ENCODE measurements at places on chromosomes 12 and 14.

- DNase-seq = no peak
These were observed 28.2 kb downstream of the FGF6 start for GRCh38 chr12:4417455-4417854.

GRCh38 chr12:76777765-76778216 lies 13.9 kb downstream of the ZDHHC17 start:
- no peak for DNase-seq

GRCh38 chr12:97336900-97337751 lies 125.5 kb upstream of the RMST start:
- DNase-seq = no peak

GRCh38 chr12:121175383-121176119 lies 34.4 kb upstream of the P2RX4 start:
- DNase-seq = no peak

GRCh38 chr14:77055306-77055705 lies 26.8 kb upstream of the IRF2BPL start:
- no peak for DNase-seq

DNA sequence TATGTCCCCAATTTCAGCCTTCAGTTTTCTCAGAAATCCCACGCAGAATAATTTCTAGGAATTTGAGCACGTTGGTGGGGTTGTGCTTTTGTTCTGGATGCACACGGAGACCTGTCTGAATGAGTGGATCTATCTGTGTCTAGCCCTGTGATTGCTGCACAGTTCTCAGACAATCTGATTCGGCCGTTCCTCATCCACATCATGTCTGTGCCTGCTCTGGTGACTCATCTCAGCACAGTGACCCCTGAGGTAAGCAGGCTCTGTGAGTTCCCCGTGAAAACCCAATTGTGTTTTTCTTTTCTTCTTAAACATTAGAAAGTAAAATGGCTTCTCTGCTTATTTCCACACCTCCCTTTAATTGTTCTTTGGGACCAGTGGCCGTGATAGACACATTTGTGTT lies 20.2 kb downstream of the UBE3B start:
- no peak for DNase-seq

GRCh38 chr12:12560587-12561370 lies 1.9 kb downstream of the DUSP16 start:
- peak; percentile 31 for DNase-seq

DNA sequence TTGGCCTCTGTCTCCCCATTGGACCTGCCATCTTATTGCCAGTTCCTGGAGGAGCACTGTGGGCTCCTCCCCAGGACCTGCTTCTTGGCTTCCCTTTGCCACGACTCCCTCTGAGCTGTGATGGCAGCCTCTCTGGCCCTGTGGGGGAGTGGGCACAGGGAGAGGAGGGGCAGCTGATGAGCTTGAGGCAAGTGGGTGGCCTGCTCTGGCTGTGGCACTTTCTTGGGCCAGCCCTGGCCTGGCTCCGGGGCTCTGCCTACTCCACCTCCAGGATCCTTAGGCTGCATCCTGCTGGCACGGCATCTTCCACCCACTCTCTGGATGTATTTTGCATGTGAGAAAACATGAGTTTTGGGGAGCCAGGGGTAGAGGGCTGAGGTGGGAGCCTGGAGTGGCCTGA lies 32.6 kb upstream of the MUCL1 start:
- no peak for DNase-seq

DNA sequence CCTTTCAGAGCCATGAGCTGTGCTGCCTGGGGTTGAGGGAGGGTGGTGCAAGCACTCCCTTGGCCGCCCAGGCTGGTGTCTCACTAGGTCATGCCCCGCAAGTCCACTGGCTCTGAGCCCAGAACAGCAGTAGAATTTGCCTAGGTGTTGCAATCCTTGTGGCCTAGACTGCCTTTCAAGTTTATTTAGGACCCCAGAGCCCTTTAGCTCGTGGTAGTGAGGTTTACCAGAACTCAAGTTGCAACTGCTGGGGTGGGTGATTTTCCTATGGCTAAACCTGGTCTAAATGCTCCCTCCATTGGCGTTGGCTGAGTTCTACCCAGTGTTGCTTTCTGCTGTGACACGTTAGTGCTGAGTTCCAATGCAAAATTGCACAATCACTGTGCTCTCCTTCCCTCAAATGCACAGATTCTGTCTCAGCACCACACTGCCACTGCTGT lies 287.2 kb downstream of the BCAT1 start:
- peak; percentile 47 for DNase-seq

- DNase-seq = peak; percentile 90
These were observed 125.8 kb downstream of the NCOR2 start for GRCh38 chr12:124441443-124442194.

- no peak for DNase-seq
These were observed 101.4 kb downstream of the STAB2 start for GRCh38 chr12:103688376-103689063.

GRCh38 chr12:30753751-30754382 lies 884 bp downstream of the CAPRIN2 start:
- DNase-seq = peak; percentile 11

DNA sequence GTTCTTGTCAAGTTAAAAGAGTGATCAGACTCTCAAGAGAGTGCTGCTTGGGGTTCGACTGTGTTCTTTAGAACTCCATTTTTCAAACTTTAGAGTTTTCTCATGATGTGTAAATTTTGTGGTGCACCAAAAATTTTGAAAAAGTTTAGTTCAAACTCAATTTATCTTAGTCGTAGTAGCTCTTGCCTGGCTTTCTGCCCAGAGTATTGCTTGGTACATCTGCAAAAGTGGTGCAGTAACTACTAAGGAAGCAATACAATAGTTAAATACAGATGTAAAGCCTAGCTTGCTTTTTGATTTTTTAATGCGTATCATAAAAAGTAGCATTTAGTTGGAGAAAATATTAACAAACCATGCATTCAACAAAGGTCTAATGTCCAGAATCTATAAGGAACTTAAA lies 9.5 kb upstream of the CCDC91 start:
- DNase-seq = no peak

DNA sequence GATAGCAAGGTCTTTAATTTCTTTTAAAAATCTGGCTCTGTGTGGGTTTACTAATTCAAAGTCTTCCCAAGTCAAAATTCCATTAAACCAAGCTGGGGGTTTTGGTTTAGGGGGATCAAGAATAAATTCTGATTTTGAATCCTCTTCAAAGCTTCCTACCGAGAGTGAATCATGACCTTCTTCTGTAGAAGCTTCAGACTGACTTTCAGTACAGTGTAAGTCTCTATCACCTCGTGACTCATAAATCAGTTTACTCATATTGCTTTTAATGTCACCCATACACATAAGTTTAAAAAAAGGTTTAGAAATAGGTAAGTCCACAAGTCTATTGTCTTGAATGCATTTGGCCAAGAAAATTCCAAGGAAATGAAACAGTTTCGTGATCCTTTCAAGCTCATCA lies 80.6 kb upstream of the STRN3 start:
- DNase-seq = no peak

DNA sequence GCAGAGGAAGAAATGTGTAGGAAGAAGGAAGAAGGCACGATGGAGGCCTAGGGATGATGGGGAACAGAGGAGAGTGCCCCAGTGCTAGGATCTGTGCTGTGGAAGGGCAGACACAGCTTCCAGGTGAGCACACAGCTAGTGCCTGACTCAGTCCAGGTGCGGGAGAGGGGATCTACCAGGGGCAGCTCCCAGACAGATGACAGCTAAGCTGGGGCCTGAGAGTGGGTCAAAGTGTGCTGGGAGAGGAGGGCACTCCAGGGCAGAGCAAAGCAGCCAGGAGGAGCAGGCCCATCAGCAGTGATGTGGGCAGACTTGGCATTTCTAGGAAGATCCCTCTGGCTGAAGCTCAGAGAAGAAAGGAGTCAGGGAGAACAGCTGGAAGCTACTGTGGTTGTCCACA lies 36.7 kb downstream of the LRTM2 start:
- DNase-seq = no peak

DNA sequence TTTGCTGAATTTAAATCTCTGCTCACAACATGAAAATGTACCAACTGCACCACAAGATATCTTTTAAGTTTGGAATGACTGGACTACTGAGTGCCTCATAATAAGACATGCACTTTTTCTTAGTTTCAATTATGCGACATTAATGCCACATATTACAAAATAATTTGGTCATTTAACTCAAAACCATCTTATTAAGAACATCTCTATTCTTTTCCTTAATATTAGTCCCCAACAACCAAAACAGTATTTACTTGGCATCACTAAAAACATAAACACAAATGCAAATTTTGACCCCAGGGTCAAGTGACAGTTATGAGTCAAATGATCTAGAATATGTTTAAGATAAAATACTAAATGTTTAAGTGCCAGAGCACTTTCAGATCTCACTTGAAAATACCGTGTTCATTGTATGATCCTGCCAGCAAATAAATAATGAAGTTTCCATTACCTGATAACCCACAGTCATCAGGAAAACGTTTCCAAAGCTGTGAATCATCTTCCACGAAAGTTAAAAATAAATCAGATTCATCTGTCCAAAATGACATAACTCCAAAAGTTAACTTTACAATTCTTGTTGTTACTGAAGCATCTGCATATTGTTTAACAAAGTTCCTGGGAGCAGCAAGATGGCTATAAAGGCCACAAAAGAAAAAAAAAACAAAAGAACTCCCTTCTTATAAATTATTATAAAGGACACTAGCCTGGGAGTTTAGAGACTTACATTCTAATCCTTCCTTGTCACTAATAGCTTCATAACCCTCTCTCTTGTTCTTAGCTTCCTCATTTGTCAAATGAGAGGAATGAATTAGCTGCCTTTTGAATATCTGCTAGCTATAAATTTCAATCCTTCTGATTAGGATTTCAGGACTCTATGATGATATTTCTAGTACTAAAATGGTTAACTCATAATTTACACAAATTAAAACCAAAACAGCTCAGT lies 30.5 kb upstream of the AP4S1 start:
- peak; percentile 70 for DNase-seq

- DNase-seq = peak; percentile 64
These were observed 97.3 kb upstream of the FRMD6 start for GRCh38 chr14:51554339-51554920.

- no peak for DNase-seq
These were observed 15.4 kb downstream of the RAB35 start for GRCh38 chr12:120101182-120101581.

DNA sequence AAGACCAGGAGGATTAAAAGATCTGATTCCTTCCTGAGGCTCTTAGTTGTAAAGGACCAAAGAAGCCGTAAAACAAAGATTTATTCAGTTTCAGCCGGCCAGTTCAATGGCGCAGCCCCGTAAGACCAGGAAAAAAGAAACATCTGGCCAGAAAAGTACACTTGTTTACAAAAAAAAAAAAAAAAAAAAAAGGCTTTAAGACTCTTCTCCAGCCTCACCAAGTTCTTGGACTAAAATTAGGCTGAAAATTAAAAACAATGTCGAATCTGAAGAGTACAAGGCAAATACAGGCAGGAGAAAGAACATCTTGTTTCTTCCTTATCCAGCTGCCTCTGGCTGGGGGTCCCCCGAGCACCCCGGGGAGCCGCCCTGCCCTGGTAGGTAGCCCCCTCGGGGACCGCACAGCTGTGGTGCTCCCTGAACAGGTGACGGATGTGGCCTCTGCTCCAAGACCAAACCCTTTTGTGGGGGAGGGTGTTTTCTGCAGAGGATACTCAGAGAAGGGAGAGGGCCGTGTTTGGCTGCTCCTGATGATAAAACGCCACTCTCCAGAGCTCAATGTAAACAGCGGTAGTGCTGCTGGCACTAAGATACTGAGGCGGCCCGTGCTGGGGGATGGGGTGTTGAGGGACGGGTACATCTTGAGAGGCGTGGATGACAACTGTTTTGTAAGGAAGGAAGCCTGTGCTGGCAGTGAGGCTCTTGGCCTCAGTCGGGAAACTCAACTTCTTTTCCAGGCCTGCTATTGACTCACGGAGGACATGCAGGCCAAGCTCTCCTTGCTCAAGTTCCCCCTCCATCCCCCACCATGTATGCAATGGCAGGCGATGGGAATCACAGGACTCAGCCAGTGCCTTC lies 201.0 kb upstream of the DIO3 start:
- no peak for DNase-seq

GRCh38 chr12:5163661-5164060 lies 120.0 kb downstream of the KCNA5 start:
- no peak for DNase-seq

- DNase-seq = no peak
These were observed 22.2 kb upstream of the DIP2B start for GRCh38 chr12:50482571-50482970.

GRCh38 chr12:19005257-19005801 lies 124.2 kb upstream of the PLEKHA5 start:
- no peak for DNase-seq

DNA sequence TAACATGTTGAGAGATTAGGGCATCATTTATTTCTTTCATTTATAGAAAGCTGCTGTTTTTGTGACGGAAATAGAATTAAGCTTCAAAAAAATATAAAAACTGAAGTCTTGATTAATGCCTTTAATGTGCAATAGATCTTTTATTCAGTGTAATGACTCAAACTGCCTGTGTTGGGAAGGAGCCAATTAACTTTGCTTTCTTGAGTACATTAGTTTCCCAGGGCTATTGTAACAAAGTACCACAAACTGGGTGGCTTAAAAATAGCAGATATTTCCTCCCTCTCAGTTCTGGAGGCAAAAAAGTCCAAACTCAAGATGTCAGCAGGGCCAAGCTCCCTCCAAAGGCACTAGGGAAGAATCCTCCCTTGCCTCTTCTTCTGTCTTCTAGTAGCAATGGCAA lies 36.6 kb downstream of the EID3 start:
- no peak for DNase-seq

GRCh38 chr12:54736549-54736948 lies 88.4 kb upstream of the DCD start:
- DNase-seq = no peak

DNA sequence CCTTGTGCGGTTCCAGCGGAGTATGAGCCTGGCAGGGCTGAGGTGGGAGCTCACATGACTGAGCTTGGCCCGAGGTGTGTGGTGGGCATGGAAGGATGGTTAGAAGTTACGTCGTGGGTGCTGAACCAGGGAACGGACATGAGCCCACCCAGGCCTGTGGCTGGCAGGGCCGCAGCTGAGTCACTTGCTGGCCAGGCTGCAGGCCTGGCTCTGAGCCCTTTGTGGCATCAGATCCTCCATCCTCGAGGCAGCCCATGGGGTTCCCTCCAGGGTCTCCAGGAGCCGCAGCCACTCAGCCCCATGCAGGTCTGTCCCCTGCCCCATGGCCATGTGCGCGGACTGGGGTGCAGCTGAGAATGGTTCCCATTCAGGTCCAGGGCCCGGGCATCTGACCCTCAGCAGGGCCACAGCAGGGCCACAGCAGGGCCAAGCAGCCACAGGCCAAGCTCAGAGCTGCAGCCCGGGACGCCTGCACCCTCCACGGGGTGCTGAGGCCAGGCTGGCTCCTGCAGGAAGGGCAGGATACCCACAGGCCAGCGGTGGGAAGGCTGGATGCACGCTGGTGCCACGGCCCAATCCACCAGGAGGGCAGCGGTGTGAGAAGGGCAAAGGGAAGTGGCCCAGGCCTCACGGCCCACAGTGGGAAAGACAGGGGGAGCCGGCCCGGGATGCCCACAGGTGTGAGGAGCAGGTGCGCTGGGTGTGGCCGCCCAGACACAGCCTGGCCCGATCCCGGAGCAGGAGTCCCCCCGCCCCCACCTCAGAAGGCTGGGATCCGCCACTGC lies 26.3 kb upstream of the ULK1 start:
- peak; percentile 36 for DNase-seq
